ENCODE measurements at places on chromosomes 2 and 18.

DNA sequence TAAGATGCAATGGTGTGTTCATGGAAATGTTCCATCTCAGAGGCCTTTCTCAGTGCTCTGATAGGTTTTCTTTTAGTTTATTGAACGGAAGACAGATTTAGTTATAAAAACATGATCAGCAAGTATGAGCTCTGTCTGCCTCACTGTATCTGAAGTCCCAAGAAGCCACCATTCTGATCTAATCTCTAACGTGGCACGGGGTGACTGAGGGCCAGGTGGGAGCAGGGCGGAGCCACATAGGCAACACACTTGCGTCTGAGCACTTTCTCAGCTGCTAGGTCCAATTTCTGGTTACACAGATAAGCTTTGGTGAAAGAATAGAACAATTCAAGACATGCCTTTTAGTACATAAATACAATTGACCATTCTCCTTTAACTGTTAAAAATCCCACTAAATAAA is 60.4 kb downstream of the SNTG2 start:
- DNase-seq, result no peak

- DNase-seq, result no peak
Measured at GRCh38 chr2:196995757-196996314, 69.3 kb upstream of the PGAP1 start.

- peak; percentile 62 for DNase-seq
Measured at GRCh38 chr2:43773876-43774613, at the start of gene DYNC2LI1. DYNC2LI1 (plus strand) TSS chr2:43774039; CDS start chr2:43774139, 100 bp downstream.

DNA sequence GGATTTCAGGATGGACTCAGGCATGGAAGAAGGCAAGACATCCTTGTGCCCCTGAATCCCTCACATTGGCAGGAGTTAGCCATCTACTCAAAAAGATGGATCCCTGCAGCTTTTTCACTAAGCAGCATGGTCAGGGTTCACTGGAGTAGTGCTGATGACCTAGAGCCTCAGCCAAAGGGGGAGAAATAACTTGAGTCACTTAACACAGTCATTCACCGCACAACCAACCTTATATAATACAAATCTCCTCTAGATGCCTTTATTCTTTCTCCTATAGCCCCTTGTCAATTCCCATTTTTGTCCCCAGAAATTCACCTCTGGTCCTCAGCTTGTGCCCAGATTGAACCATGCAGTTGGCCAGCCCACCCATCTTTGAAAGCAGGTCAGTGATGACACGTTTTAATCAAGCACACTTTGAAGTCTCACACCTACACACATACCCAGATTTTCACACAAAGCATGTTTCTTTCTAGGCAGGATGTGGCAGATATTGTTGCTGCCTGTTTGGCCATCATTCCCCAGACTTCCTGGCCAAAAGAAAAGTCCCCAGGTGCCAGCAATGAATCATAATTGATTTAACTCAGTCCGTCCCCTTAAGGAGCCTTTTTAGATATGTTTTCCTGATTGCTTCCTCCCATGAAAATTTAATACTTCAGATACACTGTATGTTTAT is 84.2 kb downstream of the LBH start:
- DNase-seq, result no peak

- DNase-seq, result no peak
Measured at GRCh38 chr2:156343096-156343939, 10.8 kb upstream of the NR4A2 start.

- DNase-seq, result no peak
Measured at GRCh38 chr2:67833632-67834031, 229.2 kb downstream of the C1D start.

GRCh38 chr2:237744613-237745249 is 53.8 kb upstream of the RBM44 start:
- DNase-seq, result peak; percentile 30

- DNase-seq, result no peak
Measured at GRCh38 chr2:56940054-56940453, 756.3 kb downstream of the CCDC85A start.

GRCh38 chr18:49893036-49893435 is 79.7 kb upstream of the ACAA2 start:
- no peak for DNase-seq

DNA sequence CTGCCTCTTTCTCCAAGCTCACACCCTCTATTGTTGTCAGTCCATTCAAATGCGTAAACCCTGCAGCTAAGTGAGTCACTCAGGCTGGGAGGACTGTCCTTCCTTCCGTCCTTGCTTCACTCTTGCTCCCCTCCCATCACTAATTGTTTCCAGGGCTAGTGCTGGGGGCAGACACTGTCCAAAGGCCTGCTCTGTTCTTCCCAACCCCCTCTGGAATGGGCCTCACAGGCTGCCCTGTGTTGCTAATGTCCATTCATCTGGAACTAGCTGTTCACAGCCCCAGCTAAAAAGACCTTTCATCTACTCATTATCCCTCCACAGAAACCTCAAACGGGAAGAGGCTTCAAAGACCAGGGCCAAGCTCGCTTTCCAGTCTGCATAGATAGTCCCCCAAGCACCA is 31.9 kb upstream of the NRP2 start:
- no peak for DNase-seq

DNA sequence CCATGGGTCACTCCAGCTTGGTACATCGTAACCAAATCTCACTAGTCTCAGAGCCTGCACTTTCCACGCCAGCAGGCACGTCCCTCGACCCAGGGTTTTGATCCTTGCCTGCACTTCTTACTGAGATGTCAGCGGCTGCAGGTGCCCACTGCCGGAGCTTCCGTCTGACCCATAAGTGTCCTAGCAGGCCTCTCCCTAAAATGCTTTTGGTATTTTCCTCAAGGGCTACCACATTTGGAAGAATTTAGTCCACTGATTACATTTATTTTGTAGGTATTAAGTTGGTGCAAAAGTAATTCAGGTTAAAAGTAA is 175.0 kb upstream of the FBXO11 start:
- DNase-seq, result no peak

GRCh38 chr2:33377048-33377447 is 99.4 kb upstream of the RASGRP3 start:
- no peak for DNase-seq

DNA sequence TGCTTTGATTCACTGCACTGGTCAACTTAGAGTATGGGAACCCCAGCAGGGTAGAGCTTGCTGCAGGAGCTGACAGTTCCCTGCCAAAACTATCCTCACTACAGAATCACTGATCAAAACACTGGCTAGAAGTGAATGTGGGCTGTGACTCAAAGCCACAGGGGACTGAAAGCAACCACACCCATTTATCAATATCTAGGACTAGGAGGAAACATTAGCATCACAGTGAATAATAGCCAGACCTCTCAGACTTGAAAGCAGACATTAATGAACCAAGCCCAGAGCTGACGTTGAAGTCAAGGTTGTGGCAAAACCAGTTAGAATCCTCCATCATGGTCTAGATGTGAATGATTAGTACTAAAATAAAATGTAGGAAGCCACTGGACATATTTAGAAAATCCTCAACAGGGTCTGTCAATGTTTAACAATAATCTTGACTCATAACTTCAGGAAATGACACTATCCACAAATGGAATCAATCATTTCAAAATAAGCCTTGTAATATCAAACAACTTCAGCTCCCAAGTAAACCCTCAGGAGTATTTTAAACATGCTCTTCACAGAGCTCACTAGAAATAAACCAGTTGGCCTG is 131.4 kb downstream of the CDH20 start:
- DNase-seq, result no peak

- DNase-seq, result no peak
Measured at GRCh38 chr18:35633761-35634160, 52.2 kb downstream of the GALNT1 start.

- DNase-seq, result no peak
Measured at GRCh38 chr2:57906152-57906732, 140.4 kb upstream of the VRK2 start.

- DNase-seq, result no peak
Measured at GRCh38 chr2:173673640-173674039, 291.5 kb downstream of the SP3 start.

DNA sequence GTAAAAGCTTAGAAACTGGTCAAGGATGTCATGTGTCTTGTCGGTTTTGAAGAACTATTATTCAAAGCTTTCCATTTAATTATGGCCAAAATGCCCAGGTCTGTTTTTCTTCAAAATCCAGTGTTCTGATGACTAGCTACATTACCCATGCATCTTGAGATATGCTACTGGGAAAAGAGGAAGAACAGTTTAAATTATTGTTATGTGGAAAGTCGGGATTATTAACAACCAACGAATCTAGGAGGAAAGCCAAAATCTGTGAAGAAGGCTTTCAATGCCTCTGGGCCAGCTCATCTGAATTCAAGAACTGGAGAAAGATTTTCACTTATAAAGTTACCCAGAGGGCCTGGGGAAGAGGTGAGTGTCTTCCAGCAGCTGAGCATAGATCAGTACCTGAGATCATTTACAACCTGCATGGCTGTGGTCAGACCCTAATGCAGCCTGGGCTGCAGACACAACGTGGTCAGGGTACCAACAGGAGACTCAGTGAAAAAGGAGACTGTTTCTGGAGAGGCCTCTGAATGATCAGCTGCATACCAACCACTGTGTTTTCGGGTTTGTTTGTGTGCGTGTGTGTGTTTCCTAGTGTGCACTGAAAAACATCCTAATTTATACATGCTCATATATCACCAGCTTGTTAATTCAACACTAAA is 308.5 kb downstream of the NRXN1 start:
- no peak for DNase-seq

DNA sequence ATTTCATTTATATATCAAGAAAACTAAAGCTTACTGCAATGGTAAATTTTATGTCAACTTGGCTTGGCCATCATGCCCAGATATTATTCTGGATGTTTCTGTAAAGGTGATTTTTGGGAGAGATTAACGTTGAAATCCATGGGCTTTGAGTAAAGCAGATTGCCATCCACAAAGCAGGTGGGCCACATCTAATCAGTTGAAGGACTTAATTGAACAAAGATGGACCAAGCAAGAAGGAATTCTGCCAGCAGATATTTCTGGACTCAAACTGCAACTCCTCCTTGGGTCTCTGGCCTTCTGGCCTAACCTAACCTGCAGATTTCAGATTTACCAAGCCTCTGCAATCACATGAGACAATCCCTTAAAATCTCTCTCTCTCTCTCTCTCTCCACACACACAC is 77.8 kb downstream of the GYPC start:
- no peak for DNase-seq

DNA sequence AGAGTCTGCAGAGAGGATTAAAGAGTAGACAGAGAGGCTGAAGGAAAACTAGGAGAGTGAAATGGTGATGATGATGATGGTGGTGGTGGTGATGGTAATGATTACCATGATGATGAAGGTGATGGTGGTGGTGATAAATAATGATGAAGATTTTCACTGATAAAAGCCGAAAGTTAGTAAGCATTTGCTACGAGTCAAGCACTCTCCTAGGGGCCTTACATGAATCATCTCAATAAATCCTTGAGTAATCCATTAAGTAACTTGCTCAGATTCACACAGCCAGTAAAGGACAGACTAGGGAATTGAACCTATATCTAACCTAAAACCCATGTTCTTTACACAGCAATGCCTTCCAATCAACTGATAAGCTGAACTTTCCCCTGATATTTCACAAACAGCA is 106.7 kb upstream of the PGAP1 start:
- DNase-seq, result no peak

- DNase-seq, result no peak
Measured at GRCh38 chr2:53827398-53828175, 32.2 kb downstream of the GPR75 start.

- no peak for DNase-seq
Measured at GRCh38 chr2:223887127-223887526, 49.7 kb upstream of the AP1S3 start.

DNA sequence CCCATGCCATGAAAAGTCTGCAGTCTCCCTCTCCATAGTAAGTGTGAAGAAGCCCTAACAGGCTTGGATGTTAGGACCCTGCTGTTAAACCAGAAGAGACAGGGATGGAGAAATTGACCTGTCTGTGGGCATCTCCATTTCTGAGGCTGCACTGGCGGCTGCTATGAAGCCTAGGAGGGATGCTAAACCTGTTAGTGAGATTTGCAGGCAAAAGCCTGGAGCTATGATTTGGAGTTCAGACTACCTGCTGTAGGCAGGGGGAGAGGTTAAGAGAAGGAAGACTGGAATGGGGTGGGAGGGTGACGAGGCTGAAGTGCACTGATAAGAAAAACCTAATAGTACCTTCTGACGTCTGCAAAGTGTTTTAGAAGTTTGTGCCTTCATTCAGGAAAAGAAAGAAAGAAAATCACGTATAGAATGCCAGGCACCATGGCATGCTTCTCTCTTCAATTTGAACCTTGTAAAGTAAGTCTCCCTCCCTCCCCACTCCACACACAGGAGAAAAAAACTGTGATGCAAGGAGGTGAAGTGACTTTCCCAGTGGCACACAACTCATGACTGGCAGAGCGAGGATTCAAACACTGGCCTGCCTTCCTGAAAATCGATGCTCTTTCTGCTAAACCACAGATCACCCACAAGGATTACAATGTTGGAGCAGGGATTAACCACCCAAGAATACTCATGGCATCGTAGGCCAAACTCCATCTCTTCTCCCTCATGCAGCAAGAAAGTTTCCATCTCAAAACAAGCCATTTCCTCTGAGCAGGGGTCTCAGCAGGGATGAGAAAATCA is 98.5 kb upstream of the PKDCC start:
- no peak for DNase-seq

- DNase-seq, result no peak
Measured at GRCh38 chr18:51171625-51172259, 25.7 kb downstream of the MEX3C start.

DNA sequence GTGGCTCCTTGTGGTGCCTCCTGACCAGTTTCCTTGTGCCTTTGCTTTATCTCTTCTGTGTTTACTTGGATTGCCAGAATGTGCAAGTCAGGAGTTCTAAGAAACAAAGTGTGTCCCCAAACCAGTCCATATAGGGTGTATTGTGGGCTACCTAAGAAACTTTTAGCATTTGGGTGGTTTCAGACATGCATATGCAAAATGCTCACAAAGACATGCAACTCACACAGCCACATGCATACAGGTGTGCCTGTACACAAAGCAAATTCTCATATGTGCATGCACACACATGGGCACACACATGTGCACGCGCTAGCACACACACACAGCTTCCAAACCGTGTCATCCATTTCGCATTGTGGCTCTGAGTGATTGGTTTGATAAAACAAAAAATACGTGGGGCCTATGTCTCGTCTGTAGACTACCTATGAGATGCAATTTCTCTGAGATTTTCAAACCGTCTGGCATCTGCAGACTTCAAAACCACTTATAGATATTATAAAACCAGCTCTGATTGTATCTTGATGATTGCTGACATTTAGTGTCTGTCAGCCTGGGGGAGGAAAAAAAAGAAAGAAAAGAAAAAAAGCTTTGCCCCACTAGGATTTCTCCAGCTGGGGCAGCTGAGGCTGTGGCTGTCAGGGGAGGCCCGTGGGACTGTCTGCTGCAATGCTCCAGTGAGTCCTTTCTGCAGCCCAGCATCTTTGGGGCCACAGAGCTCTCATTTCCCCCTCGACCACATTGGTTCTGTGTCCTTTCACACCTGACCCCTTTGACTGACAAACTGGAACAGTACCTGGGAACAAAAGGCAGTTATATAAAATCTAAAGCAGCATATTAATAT is 556.1 kb downstream of the CMPK2 start:
- DNase-seq, result no peak

GRCh38 chr18:55635439-55635838 is 47.4 kb upstream of the TCF4 start:
- no peak for DNase-seq

Measured in NK-92 treated with Interleukin-12 subunit alpha and Interleukin-12 subunit beta, amount 100 ng/mL, for 24 hours (cell line).